ENCODE measurements at places on chromosomes 1 and 21. TPM values are rescaled to one million over a fixed set of nuclear protein-coding genes. Genes with fewer than 3 reads are reported as not detected.

AMY2A gene
- total RNA-seq: not detected

TSSK3 gene
- 0.59 TPM for total RNA-seq

FAM167B gene
- 2.7 TPM for total RNA-seq

RNF186 gene
- total RNA-seq: not detected

ALG14 gene
- 1.7 TPM for total RNA-seq

RGS13 gene
- not detected for total RNA-seq

DMBX1 gene
- total RNA-seq: not detected

NBPF10 gene
- total RNA-seq: 1.9 TPM

AMY1A gene
- not detected for total RNA-seq

DYNLT5 gene
- 0.15 TPM for total RNA-seq

CLCNKB gene
- not detected for total RNA-seq

NES gene
- total RNA-seq: 71.8 TPM

ARID1A gene
- 6.3 TPM for total RNA-seq

KRTAP21-2 gene
- total RNA-seq: not detected

PCP4L1 gene
- total RNA-seq: not detected

RHBDL2 gene
- total RNA-seq: 0.59 TPM

AADACL4 gene
- not detected for total RNA-seq

LMOD1 gene
- 2.7 TPM for total RNA-seq

GRIK1 gene
- not detected for total RNA-seq

TMPRSS15 gene
- not detected for total RNA-seq

TAL1 gene
- 0.45 TPM for total RNA-seq

PLA2G2C gene
- total RNA-seq: not detected

SLC2A5 gene
- 23.5 TPM for total RNA-seq

PDC gene
- 0.53 TPM for total RNA-seq

FCGR3B gene
- total RNA-seq: not detected

ELAPOR1 gene
- 0.23 TPM for total RNA-seq

WDR3 gene
- 19.2 TPM for total RNA-seq

OR2W3 gene
- total RNA-seq: not detected

DMRTA2 gene
- total RNA-seq: 0.08 TPM

TBX19 gene
- 0.53 TPM for total RNA-seq

GBP1 gene
- total RNA-seq: 18.7 TPM

RGS4 gene
- total RNA-seq: 31.8 TPM

C1orf167 gene
- 1.6 TPM for total RNA-seq

SLFNL1 gene
- 0.35 TPM for total RNA-seq

LRP8 gene
- total RNA-seq: 16.1 TPM

AHCYL1 gene
- total RNA-seq: 59.9 TPM

PFKL gene
- total RNA-seq: 530 TPM

SYPL2 gene
- 1.8 TPM for total RNA-seq

ERICH3 gene
- under 0.01 TPM for total RNA-seq

TFAP2E gene
- not detected for total RNA-seq

TFF2 gene
- not detected for total RNA-seq

HMGCS2 gene
- total RNA-seq: not detected

OR10R2 gene
- not detected for total RNA-seq

Data from smooth muscle cell of the coronary artery (primary cell).